ENCODE measurements at places on chromosomes 5 and 9. TPM values are rescaled to one million over a fixed set of nuclear protein-coding genes. Genes with fewer than 3 reads are reported as not detected.

The SHC3 gene
- total RNA-seq: 25.5 TPM

The ZFP37 gene
- total RNA-seq: 3.1 TPM

The NIPAL4 gene
- total RNA-seq: 0.87 TPM

The ST8SIA4 gene
- total RNA-seq: 0.22 TPM

The AGXT2 gene
- total RNA-seq: not detected

The GABRG2 gene
- not detected for total RNA-seq

The GPSM1 gene
- 97.5 TPM for total RNA-seq

The SPINK4 gene
- total RNA-seq: not detected

The PCA3 gene
- total RNA-seq: under 0.01 TPM

The TRPM3 gene
- total RNA-seq: 0.77 TPM

The HAVCR2 gene
- 0.44 TPM for total RNA-seq

The GTF2H2C gene
- total RNA-seq: 51.5 TPM

The TNFSF15 gene
- 3.0 TPM for total RNA-seq
